ENCODE measurements at places on chromosomes 7 and 10.

DNA sequence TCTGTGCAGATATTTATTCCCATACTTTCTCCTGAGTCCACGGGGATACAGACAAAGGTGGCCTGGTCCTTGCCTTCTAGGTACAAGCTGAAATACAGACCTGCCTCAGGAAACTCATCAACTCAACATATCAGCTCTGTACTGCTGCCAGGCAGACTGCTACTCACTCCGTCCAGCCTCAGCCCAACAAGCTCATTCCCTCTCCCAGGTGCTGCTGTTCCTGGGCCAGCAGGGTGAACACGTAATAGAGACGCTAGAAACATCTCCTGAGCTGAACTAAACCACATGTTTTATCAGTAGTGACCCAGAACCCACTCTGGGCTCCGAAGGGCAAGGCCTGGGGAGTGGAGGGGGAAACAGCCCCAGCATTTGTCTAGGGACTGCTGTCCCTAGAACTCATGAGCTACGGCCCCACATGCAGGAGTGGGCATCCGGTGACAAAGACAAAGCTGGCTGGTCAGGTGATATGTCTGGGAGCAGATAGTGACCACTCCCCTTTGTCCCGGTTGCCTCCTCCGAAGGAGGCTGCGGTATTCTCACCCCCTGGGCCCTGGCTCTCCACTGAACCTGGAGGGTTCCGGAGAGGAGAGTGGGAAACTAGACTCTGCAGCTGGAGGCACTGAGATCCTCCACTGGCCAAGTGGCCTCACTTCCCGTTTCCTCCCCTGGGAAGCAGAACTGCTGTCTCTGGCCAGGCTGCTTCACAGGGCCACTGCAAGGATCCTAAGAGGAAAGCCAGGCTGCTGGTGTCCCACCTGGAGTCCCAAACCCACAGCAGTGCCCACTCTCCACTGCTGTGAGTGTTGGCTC lies 116.1 kb downstream of the FAM53B start:
- no peak for DNase-seq

DNA sequence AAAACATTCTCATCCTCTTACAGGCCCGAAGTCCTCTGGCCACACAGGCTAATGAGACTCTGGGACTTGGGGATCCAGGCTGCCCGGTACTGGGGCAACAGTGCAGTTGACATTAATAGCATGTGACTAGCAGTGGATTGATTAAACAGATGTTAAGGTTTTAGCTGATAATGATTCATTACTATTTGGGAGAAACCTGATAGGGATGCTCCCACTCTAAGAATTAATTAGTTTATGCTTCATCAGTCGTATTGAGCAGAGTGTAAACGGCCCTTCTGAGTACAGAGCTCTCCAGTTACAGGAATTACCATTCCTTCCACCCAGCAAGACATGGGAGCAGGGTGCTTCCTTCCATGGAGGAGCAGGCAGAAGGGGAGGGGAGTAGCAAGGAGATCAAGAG lies 82.7 kb downstream of the RPS24 start:
- DNase-seq = no peak

GRCh38 chr7:85733169-85733915 lies 546.5 kb upstream of the SEMA3D start:
- no peak for DNase-seq

- DNase-seq = no peak
Observed at GRCh38 chr10:97131666-97132065, 54.1 kb downstream of the SLIT1 start.

- no peak for DNase-seq
Observed at GRCh38 chr10:57579926-57580325, 687.8 kb downstream of the IPMK start.

DNA sequence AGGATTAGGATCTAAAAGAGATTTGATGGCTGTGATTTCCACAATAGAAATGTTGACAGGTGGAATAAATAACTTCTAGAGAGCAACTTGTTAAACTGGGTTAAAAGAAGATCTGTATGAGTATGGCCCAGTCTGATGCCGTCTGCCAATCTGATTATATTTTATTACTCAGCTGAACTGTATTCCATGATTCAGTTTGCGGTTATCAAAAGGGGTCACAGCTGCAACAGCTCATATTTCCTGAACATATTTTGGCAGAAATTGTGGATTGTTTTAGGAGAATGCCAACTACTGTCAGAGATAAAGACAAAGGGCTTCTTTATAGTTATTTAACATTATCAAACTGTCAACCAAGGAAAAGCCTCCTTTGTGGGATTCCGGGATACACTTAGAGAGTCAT lies 244.8 kb upstream of the MINDY3 start:
- DNase-seq = no peak

DNA sequence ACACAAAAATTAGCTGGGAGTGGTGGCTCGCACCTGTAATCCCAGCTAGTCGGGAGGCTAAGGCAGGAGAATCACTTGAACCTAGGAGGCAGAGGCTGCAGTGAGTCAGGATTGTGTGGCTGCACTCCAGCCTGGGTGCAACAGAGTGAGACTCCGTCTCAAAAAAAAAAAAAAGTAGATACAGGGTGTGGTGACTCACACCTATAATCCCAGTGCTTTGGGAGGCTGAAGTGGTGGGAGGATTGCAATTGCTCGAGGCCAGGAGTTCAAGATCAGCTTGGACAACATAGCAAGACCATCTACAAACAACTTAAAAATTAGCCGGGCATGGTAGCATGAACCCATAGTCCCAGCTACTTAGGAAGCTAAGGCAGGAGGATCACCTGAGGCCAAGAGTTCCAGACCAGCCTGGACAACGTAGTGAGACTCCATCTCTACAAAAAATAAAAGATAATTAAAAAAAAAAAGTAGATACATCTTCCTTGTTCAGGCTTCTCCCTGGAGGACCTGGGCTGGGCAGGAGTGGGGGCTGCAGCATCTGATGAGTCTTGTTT lies 2.0 kb downstream of the MOSPD3 start:
- no peak for DNase-seq

GRCh38 chr7:4681218-4681851 lies 760 bp upstream of the FOXK1 start:
- DNase-seq = peak; percentile 50

DNA sequence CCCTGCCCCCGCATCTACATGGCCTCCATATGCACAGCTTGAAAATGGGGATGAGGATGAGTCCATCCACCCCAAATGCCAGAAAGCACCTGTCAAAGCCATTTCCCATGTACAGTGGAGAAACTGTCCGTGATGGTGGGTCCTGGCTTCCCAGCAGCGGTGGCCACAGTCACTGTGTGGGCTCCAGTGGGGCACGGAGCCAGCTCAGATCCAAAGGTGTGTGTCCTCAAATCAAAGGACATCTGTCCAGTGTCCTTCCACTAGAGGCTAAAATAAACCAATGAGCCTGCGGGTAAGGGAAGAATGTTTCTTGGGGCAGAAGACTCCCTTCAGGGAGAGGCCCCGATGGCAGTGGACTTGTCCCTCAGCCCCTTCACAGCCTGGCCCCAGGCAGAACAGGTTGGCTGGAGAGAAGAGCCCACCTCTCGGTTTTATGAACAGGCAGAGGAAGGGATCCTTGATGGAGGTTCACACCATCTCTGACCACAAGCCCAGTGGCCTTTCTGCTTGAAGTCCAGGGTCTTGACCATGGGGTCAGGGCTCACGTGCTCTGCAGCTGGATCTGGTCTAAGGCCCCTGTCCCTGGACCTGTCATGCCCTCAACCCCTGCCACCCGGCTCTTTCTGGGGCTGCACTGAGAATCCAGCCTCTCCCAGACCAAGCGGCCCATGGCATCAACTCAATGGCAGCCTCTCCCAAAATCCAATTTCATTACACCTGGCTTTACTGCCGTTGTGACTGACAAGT lies 106.9 kb downstream of the TCERG1L start:
- DNase-seq = no peak

DNA sequence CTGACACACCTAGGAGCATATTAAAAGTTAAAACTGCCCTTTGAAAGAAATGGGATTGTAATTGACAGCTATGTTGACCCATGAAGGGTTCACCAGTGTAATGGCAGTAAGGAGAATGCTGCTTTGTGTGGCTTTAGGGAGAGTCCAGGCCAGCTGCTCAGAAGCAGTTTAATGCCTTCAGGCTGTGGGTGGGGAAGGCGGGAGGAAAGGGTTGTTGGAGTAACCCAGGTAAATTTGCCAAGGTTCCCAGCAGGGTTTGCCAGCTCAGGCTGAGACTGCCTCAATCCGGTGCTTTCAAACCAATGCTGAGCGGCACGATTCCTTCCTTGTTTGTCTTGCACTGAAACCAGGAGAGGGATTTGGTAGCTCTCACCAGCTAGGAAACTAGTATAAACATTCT lies 637.2 kb downstream of the INHBA start:
- no peak for DNase-seq

GRCh38 chr10:116155191-116155590 lies 117.8 kb downstream of the GFRA1 start:
- no peak for DNase-seq

- no peak for DNase-seq
Observed at GRCh38 chr10:2300231-2300630, 562.9 kb upstream of the ADARB2 start.

DNA sequence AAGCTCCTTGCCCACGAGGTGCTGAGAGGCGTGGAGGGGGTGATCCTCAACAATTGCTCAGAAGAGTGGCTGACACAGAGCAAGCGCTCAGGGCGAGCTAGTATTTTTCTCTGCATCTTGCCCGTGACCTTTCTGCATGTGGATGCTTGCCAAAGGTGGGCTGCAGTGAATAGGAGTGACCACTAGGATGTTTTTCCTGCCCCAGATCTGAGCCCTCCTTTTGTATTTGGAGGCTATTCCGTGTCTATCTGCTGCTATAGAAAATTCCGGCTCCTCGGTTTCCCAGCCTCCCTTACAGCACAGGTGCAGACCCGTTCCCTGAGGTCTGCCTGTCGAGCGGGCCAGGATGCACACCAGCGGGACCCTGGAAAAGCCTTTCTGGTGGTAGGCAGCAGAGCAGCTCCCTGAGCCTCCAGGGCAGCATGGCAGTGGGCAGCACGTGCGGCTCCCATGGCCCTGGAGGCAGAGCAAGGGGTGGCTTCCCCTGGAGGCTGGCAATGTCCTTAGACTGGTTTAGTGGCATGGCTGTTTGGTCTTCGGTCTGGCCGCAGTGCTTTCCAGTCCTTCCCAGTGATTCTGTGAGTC lies 145.1 kb upstream of the PCBD1 start:
- no peak for DNase-seq

- DNase-seq = no peak
Observed at GRCh38 chr7:119483364-119483763, 789.6 kb upstream of the KCND2 start.

DNA sequence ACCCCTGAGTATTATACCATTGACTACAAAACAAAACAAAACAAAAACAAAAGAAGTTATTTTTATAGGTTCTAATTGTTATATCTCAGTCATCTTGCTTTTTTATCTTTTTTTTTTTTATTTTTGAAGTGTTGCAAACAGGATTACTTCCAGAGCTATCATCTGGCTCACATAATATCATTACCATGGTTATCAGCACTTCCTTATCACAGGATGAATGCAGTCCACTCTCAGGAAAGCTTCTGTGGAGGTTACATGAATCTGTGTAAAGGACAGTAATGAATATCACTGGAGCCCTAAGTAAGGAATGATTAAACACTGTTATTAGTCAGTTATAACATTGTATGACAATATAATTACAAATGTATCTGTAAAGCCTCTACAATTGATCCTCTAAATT lies 451.5 kb downstream of the PLXDC2 start:
- DNase-seq = no peak

DNA sequence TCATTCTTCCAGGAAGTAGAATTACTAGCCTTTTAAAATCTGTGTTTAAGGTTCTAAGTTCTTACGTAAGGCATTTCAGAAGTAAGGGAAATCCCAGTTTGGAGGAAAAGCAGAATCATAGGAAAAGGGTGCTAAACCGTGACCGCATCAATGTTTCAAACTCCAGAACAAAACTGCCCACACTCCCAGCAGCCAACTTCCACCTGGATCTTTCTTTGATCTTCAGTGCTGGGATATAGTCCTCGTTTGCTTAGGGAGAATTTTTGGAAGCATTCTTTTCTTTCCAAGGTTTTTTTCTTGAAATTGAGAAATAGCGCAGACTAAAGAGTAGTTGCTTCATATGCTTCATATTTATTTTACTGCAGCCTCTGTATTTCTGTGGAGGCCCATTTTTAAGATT lies 8.9 kb downstream of the PROSER2 start:
- no peak for DNase-seq

DNA sequence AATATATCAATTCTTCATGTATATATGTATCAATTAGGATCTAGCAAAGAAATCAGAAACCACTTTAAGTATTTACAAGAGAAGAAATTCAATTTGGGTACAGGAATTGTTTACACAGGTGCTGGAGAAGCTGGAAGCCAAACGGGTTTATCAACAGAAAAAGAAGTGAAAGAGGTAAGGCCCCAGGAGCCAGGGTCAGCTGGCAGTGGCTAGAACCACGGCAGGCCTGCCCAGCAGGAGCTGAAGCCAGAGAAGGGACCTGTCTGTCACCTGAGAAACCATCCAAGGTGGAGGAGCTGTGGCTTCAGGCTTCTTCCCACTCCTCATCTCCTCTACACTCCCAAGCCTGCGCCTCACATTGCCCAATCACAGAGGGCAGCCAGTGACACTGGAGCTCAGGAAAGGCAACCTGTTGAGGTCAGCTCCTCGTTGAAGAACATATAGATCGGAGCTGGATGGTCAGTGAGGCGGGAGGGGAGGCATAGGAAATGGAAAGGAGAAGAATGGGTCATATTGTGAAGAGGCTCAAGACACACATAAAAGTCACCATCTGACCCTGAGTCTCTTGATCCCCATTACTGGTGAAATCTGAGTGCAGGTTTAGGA lies 182.6 kb downstream of the REEP3 start:
- no peak for DNase-seq
